Large intestine (tissue), 12 donors: ENCODE measurements at places on chromosomes 7 and 10. TPM values are rescaled to one million over a fixed set of nuclear protein-coding genes. Genes with fewer than 3 reads are reported as not detected.

GRCh38 chr7:26497801-26498596 is 206.3 kb downstream of the SNX10 start:
- no peak for DNase-seq

Gene BHLHA15
- 0.60 TPM for polyA plus RNA-seq

DNA sequence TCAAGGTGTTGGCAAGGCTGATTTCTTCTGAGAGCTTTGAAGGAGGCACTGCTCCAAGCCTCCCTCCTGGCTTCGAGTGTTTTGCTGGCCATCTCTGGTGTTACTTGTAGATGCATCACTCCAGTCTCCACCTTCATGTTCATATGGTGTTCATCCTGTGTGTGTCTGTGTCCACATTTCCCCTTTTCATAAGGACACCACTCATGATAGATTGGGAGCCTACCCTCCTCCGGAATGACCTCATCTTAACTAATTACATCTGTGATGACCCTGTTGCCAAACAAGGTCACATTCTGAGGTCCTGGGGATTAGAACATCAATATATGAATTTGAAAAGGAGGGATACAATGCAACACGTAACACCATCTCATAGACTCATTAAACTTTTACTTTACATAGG is 119.0 kb downstream of the CREB5 start:
- DNase-seq: no peak

- no peak for DNase-seq
Measured at GRCh38 chr7:127978421-127978820, 52.8 kb downstream of the LRRC4 start.

- no peak for DNase-seq
Measured at GRCh38 chr10:83617172-83617571, 522.1 kb upstream of the GHITM start.

GRCh38 chr7:150948791-150949251 is 29.3 kb downstream of the KCNH2 start:
- no peak for DNase-seq

DNA sequence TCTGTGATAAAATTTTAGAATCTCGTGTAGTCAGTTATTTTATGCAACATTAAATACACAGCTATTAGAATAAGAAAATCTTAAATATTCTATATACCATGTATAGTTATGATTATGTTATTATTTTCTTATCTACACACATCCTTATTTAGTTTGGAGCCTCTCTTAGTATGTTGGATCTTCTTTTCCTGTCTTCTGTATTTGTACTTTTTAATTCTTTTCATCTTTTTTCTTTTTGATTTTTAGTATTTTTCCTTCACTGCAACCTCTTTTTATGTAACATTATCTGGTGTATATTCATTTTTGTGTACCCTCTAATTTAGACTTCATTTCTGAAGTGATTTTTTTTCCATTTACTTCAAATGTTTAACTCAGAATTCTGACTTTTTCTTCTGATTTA is 48.9 kb downstream of the ZMYND11 start:
- no peak for DNase-seq

Gene CPED1
- 12.1 TPM for polyA plus RNA-seq

Gene ITIH2
- 0.52 TPM for polyA plus RNA-seq

Gene FAM24B
- polyA plus RNA-seq: 4.1 TPM

GRCh38 chr7:126750207-126750911 is 502.4 kb downstream of the GRM8 start:
- no peak for DNase-seq

- peak; percentile 37 for DNase-seq
Measured at GRCh38 chr10:90751107-90751997, 106.5 kb downstream of the HTR7 start.

- DNase-seq: no peak
Measured at GRCh38 chr10:59976909-59977308, 70.6 kb upstream of the CCDC6 start.

Gene SLC39A12
- 0.03 TPM for polyA plus RNA-seq

- no peak for DNase-seq
Measured at GRCh38 chr10:33376976-33377657, 42.6 kb upstream of the NRP1 start.

DNA sequence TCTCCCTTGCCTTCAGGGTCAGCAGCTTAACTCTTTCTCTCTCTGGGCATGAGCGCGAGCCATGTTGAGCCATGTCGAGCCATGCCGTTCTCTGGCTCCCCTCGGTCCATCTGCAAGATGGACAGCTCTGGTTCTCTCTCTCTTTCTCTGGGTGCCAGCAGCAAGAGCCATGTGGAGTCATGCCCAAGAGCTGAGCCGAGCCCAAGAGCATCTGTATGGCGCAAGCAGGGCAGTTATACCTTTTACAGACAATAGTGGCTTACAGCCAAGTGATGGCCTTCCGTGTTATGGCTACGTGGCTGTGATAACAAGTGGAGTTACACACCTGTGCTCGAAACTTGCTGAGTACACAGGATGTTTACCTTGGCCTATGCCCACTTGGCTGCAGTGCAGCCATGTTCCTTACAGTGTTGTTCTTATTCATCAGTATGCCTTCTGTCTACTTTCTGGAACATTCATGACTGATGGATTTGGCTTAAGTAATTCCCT is 327.7 kb downstream of the GLRX3 start:
- DNase-seq: no peak

DNA sequence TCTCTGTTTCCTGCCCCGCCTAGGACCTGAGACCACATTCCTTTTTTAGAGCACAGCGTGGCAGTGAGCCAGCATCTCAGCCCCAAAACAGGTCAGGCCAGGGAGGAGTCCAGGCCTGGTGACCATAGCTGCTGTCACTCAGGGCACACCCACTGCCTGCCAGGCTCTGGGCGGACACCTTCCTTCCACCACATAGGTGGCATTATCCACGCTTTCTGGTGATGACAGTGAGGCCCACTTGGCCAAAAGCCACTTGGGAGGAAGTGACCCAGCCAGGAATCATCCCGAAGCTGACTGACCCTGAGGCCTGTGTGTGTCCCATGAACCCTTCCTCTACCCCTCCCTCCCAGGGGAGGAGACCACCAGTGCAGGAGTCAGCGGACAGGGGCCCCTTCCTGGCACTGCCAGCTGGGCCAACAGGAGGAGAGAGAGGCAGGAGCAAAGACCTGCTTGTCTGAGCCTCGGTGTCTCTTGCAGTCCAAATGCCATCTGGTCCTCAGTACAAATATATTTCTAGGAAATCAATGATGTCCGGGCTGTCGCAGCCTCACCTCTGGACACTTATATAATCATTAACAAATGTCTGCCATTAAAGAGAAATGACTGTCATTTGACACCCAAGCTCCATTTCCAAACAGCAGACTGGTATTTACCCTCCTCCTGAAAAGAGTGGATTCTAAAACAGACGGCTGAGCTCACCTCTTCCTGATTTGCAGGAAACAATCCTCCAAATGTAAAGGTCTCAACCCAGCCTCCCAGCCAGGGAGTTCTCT is 63.0 kb downstream of the ABRAXAS2 start:
- DNase-seq: no peak

DNA sequence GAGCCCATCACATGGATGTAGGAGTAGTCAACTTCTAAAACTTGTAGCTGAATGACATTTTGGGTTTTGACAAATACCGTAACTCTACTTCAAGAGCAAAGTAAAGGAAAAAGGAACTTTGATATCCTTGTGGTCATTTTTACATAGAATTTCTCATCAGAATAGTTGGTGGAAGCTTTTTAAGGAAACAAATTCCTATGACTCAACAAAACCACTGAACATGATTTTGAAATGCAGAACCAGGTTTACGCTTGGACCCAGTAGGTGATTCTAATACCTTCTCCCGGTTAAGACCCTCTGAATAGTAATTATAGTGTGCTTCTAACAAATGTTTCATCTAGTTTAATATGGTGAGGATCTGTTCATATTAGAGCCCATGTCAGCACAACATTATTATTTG is 307.8 kb downstream of the GPR37 start:
- DNase-seq: no peak

GRCh38 chr10:22959950-22960349 is 32.1 kb downstream of the ARMC3 start:
- peak; percentile 12 for DNase-seq

GRCh38 chr10:56874950-56875349 is 513.9 kb upstream of the ZWINT start:
- no peak for DNase-seq
